Stromal cell of bone marrow (primary cell): ENCODE measurements at places on chromosomes 1 and 21.

DNA sequence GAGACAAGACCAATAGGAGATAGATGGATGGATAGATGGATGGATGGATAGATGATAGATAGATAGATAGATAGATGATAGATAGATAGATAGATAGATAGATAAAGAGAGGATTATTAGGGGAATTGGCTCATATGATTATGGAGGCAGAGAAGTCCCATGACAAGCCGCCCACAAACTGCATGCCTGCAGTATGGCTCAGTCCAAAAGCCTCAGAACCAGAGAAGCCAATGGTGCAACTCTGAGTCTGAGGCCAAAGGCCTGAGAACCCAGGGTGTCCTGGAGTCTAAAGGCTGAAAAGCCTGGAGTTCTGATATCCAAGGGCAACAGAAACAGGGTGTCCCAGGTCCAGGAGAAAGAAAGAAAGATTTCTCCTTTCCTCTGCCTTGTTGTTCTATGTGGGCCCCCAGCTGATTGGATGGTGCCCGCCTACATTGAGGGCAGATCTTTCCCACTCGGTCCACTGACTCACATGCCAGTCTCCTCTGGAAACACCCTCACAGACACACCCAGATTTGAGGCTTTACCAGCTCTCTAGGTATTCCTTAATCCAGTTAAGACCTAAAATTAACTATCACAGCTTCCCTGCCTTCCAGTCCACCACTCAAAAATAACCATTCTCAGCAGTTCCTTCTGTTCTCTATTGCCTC, 39.6 kb upstream of the IRF2BP2 start:
- DNase-seq = no peak

- DNase-seq = no peak
These were observed 631.6 kb upstream of the CAMK1G start for GRCh38 chr1:208951908-208952307.

GRCh38 chr1:165257969-165258459, 98.5 kb downstream of the LMX1A start:
- peak; percentile 35 for DNase-seq

DNA sequence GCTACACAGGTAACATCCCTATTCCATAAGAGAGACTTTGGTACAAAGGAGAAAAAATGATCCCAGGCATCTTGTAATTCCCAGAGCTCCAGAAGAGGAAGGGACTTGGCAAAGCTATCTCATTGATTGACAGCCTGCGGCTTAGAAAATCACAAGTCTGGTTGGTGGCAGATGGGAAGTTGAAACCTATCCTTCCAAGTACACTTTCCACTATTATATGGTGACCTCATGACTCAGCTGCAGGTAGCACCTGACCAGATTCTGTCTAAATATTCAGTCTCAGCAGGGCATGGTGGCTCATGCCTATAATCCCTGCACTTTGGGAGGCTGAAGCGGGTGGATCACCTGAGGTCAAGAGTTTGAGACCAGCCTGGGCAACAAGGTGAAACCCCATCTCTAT, 89.9 kb downstream of the TIAM1 start:
- DNase-seq = no peak

DNA sequence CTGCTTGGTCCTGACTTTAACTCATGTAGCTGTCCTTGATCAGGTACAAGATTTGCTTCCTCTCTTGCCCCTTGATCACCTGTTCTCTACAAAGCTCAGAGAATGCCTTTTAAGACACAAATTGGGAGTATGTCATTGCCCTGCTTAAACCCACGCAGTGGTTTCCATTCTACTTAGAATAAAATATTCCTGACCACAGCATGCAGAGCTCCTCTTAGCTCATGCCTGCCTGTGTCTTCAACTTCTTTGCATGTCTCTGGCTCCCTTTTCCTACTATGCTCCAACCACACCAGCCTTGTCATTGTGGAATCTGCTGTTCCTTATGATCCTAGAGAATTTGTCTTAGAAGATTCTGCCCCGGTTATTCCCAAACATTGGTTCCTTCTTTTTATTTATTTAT, 393.1 kb downstream of the RRAGC start:
- no peak for DNase-seq

DNA sequence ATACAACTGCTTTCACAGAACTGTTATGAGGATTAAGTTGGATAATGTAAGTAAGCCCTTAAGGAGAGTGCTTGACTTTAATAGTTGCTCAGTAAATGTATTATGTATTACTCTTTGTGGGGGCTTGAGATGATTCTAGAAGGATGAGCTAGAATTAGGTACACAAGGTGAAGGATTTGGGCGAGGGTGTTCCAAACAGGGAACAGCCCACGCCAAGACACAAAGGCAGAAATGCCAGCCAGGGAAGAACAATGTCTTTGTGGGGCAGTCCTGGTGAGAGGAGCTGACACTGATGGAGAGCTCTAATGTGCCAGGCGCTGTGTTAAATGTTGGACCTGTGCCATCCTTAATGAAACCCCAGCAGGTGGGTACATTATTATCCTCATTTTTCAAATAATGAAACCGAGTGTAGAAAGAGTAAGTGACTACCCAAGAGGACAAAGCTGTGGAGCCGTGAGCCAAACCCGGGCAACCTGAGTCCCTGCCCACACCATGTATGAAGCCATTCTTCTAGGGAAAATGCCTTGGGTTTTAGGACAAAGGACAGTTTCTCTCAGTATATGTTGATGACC, 362.4 kb downstream of the HHAT start:
- DNase-seq = no peak

DNA sequence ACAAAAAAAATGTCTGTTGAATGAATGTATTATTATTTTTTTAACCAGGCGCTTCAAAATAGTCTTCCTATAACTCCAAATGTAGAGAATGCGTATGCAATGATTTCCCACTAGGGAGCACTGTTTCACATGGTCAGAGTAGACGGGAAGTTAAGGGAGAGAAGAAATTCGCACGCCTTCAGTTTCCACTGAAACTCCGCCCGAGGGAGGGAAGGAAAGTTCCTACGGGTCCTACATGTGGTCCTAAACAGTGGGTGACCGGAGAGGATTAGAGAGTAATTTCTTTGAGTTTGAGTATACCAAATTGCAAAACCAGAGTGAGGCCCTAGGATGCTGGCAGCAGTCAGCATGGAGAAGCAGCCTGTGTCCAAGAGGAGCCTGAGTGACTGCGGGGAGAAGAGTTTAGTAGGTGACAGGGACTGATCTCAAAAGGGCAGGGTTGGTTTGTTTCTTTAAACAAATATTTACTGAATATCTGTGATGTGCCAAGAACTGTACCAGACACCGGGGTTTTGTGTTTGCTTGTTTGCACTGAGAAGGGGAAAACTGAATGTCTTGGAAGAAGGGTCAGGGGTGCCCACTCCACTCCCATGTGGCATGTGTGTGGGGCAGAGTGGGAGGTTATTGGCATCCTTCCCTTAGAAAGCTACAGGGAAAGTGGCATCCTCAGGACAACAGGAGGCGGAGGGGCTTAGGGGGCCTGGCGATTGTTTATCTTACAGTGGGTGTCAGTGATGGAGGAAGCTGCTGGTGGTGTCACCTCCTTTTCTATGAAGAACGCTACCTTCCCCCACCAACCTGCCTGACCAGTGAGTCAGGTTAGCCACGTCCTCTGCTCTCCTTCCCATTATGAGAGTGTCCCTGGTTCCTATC, 22.8 kb downstream of the RNU5D-1 start:
- DNase-seq = peak; percentile 54

- peak; percentile 13 for DNase-seq
These were observed 253.1 kb downstream of the OMA1 start for GRCh38 chr1:58293388-58293787.

- no peak for DNase-seq
These were observed 44.9 kb downstream of the GLIS1 start for GRCh38 chr1:53693773-53694717.

- DNase-seq = no peak
These were observed 351.5 kb upstream of the ZP4 start for GRCh38 chr1:238242181-238242580.

DNA sequence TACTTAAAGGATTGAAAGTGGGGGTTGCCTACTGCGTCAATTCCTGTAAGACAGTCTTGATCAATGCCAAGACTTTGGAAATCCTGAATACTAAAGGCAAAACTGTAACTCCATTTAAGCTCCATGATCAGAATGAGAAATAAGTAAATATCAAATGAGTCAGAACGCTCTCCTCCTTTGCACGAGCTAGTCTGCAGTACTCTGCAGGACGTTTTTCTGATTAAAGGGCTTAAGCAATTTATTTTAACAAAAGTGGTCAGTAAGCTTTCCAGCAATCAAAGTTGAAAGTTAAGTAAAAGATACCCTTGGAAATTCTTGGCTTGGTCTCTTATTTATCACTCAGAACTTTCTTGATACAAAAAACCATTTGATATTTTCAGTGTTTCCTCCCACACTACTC, 35.7 kb upstream of the ARHGAP29 start:
- DNase-seq = no peak

- no peak for DNase-seq
These were observed 194.2 kb downstream of the SIPA1L2 start for GRCh38 chr1:232435729-232436128.

- peak; percentile 99 for DNase-seq
These were observed 496.4 kb downstream of the SETD4 start for GRCh38 chr21:35563885-35564451.

DNA sequence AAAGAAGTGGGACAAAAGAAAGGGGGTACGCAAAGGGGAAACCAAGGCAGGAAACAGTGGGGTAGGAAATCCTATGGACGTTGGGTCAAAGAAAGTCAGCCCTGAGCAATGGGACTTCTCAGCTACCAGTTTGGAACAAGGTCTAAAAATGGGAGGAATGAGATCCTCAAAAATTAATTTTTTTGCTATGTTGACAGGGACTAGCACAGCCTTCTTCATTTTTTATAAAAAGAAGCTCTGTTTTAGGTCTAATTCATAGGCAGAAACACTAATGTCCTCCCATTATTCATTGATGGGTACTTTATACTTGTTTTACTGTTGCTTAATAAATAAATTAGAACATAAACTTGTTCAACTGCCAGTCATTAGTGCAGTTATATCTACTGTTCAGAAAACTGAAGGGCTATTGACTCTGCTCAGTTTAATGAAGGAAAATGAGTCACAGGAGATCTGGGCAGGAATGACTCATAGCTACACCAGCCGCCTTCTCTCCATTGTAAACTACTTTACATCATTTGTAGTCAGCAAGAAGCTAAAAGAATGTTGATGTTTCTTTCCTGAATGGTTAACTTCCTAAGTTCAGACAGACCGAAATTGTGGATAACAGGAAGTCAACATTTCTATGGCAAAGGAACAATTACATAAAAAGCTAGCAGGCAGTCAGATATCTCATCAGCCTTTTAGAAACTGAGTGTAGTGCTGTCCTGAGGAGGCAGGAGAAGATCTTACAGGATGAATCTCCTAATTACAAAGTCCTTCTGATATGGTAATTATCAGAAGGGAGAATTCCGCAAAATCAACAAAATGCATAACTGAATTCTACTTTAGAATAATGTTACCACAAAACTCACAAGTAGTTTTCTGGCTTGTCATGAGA, 356.4 kb upstream of the PKN2 start:
- peak; percentile 76 for DNase-seq

- no peak for DNase-seq
These were observed 18.7 kb upstream of the PAPPA2 start for GRCh38 chr1:176444286-176444685.

- no peak for DNase-seq
These were observed 11.2 kb upstream of the ADAMTSL4 start for GRCh38 chr1:150537732-150538684.

DNA sequence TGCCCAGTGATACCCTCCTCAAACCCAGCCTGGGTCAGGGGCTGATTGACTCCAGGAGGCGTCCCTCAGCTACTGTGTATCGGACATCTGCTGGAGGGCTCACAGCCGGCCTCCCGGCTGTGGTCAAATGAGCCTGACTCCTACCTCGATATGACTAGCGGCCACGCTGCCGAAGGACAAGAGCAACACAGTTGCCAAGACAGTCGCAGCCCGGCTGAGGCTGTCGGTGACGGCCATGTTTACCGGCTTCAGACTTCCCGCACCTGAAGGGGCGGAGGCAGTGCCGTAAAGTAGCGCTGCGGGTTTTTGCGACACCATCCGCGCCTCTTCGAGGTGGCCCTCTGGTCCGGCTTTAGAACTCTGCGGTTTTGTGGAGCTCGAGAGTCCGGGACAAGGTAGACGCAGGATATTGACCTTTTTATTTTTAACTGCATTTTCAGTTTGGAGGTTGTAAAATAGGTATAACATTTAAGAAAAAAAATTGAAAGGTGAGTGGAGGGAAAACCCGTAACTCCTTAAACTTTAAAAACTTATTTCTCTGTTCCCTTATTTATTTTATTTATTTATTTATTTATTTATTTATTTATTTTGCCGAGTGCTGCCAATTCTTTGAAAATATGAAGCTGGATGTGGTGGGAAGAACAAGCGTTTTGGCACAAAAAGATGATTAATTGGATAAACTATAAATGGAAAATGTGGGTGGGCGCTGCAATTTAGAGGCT, at the start of gene PIGK:
PIGK (minus strand) TSS at position 265 of the 722 bp plus-strand sequence; CDS start at position 237, 28 bp downstream.
- DNase-seq = peak; percentile 60

DNA sequence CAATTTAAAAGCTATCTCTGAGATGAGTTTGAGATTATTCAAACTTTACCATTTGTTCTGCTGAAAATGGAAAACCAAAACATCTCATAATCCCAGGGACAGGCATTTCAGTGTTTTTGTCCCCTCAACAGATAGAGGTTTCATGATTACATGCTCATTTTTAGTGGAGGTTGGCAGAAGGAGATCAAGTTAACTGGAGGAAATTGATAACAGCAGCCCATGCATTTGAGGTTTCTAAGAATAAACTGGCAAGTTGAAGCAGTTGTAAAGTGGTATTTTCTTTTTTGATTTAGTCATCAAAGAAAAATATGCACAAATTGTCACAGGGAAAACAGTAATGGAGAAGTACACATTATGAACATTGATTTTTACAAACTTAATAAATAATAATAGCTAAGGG, 205.8 kb downstream of the PLA2G4A start:
- no peak for DNase-seq

- DNase-seq = no peak
These were observed 570.3 kb downstream of the LRRIQ3 start for GRCh38 chr1:73627723-73628122.

GRCh38 chr1:234565132-234565531, 44.8 kb downstream of the IRF2BP2 start:
- DNase-seq = no peak

GRCh38 chr1:4970532-4970931, 316.1 kb downstream of the AJAP1 start:
- DNase-seq = no peak

- DNase-seq = peak; percentile 41
These were observed 77.6 kb downstream of the CLSTN1 start for GRCh38 chr1:9746211-9746610.

DNA sequence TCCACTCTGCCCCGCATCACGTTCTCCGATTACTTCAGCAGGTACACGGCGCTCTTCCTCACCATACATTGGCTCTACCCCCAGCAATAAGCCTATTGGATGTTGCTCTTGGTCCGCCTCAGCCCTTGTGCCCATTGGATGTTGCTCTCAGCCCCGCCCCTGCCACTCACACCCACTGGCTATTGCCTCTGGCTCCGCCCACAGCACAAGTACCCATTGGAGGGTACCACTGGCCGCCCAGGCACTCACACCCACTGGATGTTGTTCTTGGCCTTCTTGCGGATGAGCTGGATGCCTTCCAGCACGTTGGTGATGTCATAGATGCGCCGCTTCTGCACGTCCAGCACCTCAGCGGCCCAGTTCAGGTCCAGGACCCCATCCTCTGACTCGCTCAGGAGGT, 9.4 kb downstream of the E2F2 start:
- no peak for DNase-seq

- no peak for DNase-seq
These were observed 2.1 kb downstream of the SIPA1L2 start for GRCh38 chr1:232627645-232628334.
